Stimulated activated CD8-positive, alpha-beta memory T cell treated with anti-CD3 and anti-CD28 coated beads, Interleukin-2, amount 100 ng/mL, for 1 hour (primary cell): ENCODE measurements at places on chromosomes 16 and 17.
A peak's percentile ranks its signal among the peaks of the same experiment; 100 is the strongest.

DNA sequence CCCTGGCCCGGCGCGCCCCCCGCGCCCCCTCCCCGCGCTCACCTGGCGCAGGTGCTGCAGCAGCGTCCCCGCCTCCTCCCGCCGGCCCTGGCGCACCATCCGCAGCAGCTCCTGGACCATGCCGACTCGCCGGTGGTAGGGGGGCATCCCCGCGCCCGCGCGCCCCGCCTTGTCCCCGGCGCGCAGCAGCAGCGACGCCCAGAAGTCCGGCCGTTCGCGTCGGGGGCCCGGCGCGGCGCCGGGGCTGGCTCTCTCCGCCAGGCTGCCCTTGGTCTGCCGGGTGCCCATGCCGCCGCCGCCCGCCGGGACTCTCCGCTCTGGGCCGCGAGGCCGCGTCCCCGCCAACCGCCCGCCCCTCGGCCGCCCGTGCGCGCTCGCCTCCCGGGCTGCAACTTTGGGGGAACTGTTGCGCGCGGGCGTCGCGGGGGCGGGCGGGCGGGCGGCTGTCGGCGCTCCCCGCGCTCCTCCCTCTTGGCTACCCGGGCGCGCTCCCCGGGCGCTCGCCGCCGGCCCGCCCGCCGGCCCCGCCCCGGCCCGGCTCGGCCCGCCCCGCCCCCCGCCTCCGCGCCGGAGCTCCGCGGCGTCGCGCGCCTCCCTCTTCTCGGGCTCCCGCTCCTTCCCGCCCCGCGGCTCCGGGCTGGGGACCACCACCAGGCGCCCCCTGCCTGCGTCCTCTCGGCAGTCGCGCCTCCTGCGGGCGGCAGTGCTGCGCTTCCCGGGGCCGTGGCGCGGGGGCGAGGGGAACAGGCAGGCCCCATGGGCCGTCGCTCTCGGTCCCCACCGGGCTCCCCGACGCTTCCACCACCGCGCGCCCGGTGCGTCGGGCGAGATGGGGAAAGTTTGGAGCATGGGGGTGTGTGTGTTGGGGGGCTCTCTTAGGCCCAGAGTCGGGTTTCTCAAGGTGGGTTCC, at the start of gene LRRC75A:
Gene LRRC75A (minus strand): TSS at position 491 of the 910 bp plus-strand sequence. CDS start 203 bp downstream, at position 288.
- peak; percentile 30 for DNase-seq

GRCh38 chr17:28367641-28368305, 2.3 kb downstream of the VTN start:
- DNase-seq = no peak

DNA sequence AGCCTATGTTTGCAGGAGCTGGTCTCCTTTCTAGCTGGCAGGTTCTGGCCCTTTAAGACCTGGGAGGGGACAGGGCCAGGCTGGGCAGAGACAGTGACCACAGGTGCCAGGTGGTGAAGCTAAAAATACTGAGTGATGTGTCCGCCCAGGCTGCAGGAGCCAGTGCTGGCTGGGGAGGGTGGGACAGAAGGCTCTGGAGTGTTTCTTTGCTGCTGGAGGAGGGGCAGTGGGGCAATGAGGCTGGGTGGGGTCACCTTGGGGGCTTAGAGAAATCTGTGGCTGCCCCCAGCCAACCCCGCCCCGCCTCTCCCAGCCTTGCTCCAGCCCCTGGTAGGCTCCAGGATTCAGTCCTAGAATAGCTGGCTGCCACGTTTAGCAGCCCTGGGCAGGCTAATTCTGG, 30.4 kb upstream of the SBK1 start:
- no peak for DNase-seq

GRCh38 chr17:78433013-78433727, 54.7 kb downstream of the PGS1 start:
- DNase-seq = no peak

- DNase-seq = no peak
These were observed 180.8 kb downstream of the FTO start for GRCh38 chr16:53884748-53885147.

GRCh38 chr17:67386965-67387551, 10.0 kb downstream of the PITPNC1 start:
- DNase-seq = peak; percentile 42

DNA sequence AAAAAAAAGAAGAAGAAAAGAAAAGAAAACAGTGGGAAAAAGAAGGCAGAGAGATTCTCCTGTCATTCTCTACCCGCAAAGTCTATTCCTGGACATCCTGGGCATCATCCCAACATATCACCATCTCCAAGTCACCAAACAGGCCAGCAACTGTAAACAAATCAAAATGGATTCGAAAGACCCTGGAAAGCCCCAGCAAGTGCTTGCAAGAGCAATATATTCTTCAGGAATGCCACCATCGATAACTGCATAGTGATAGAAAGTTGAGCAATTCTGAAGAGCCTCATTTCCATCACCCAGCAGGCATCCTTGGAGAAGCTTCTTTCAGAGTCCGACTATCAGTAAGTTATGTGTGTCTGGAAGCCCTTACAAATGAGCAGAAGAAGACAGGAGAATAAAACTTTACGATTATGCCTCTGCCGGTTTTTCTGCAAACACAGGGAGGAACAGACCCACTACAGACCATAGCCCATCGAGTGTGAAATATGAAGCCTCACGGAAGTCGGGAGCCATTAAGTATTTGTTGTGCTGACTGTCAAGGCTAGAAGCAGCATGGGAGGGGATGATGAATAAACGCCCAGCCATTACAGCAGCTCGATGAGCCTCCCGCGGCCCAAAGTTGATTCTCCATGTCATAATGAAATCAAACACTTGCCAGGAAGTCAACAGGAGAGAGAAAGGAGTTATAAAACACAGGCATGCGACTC, 64.5 kb upstream of the SEC14L1 start:
- DNase-seq = no peak

DNA sequence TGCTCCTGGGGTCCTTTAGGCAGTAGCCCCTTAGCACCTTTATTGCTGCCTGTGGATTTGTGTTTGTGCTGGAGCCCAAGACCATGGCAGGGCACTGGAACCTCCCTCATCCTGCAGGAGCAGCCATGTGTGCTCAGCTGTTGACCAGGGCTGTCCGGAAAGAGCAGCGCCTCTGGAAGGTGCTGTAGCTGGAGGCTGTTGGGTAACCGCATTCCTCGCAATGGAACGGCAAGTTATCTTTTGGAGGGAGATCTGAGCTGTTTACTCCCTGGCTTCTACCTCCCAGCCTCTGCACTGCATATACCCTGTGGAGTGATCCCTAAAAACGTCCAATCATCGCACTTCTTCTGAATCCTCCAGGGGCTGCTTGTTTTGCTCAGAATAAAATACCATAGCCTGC, 291.0 kb downstream of the SNX29 start:
- DNase-seq = no peak

DNA sequence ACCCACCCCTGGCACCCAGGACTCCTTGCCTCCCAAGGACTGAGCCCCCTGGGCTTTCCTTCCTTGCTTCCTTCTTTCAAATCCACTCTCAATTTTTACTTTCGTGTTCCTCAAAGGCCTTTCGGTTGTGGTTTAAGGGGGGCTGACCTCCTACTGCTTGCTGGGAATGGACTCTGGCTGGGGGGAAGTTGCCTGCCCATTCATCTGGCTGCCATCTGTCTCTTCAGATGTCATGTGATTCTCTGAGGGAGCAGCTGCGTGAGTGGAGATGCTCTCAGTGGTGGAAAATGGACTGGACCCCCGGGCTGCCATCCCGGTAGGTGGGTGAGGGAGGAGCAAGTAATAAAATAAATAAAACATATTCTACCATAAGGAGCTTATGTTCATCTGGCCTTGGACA, 93.8 kb upstream of the RPRML start:
- no peak for DNase-seq

- no peak for DNase-seq
These were observed 1.0 kb upstream of the ANTKMT start for GRCh38 chr16:719815-720446.

- DNase-seq = no peak
These were observed 150.9 kb downstream of the HS3ST3B1 start for GRCh38 chr17:14451729-14452191.

- no peak for DNase-seq
These were observed 28.6 kb downstream of the C16orf74 start for GRCh38 chr16:85722128-85722893.

- no peak for DNase-seq
These were observed 17.4 kb downstream of the KRT24 start for GRCh38 chr17:40686192-40686591.

DNA sequence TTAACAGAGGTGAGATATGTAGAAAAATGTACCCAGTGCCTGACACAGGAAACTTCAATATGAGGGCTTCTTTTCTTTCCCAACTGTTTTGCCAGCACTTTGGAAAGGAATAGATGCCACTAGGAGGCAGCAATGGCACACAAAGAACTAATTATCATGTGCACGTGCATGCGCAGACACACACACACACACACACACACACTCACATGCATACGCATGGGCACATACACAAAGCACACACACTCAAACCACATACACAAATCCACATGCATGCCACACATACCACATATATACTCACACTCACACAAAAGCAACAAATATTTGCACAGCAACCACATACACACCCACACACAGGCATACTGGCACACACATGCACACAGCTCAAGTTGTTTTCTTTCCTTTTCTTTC, 8.8 kb upstream of the CEP112 start:
- DNase-seq = no peak

- no peak for DNase-seq
These were observed 16.0 kb downstream of the FBXO31 start for GRCh38 chr16:87367529-87367928.

DNA sequence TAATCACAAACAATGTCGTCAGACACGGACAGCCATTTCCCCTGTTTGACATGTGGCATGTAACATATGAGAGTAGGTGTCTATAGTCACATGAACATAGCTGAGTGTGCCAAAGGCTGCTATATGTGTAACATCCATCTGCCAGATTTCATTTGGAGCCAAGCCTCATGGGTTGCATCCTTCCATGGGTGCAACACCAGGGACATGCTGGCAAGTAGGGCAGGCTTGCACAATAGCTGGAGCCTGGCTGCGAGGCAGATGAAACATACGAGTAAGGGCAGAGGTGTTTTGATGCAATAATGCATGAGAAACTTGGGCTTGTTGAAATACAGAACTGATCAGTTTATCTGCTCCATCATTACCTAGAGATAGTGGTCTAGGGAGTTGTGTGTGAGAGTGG, 9.0 kb upstream of the ZNF689 start:
- DNase-seq = no peak

DNA sequence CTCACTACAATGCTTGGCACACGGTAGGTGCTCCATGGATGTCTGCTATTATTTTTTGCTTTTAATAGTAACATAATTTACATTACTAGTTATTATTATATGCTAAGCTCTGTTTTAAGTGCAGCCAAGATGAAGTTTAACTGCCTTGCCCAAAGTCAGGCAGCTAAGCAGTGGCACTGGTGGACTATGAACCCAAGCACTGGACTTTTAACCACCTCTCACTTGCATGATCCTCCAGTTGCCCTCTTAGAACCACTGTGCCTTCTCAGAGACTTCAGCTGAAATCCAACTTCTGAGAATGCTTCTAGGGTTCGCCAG, 1.5 kb upstream of the ZNF207 start:
- no peak for DNase-seq

GRCh38 chr16:87293990-87294389, 23.2 kb downstream of the C16orf95 start:
- DNase-seq = no peak
